ENCODE measurements at places on chromosomes 2 and 18. TPM values are rescaled to one million over a fixed set of nuclear protein-coding genes. Genes with fewer than 3 reads are reported as not detected.
A peak's percentile ranks its signal among the peaks of the same experiment; 100 is the strongest.

Gene RNF125
- total RNA-seq: 9.9 TPM

GRCh38 chr2:138036522-138036921 lies 72.2 kb downstream of the HNMT start:
- no peak for DNase-seq

DNA sequence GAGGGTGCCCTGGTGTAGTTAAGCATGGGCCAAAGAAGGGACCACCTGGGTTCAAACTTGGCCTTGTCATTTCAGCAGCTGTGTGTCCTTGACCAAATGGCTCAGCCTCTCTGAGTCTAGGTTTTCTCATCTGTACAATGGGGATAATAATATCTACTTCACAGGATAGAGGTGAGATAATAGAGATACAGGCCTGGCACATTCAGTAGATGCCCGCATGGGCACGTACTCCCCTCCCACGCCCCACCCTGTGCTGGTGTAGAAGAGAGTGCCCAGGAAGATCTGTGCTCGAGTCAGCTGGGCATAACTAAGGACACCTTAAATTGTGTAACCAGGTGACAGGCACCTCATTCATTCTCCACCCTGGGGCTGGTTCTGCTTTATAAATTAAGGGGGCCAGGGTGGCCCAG lies 8.4 kb upstream of the TMEM185B start:
- DNase-seq: no peak

GRCh38 chr2:55107436-55107835 lies 57.2 kb upstream of the RTN4 start:
- no peak for DNase-seq

DNA sequence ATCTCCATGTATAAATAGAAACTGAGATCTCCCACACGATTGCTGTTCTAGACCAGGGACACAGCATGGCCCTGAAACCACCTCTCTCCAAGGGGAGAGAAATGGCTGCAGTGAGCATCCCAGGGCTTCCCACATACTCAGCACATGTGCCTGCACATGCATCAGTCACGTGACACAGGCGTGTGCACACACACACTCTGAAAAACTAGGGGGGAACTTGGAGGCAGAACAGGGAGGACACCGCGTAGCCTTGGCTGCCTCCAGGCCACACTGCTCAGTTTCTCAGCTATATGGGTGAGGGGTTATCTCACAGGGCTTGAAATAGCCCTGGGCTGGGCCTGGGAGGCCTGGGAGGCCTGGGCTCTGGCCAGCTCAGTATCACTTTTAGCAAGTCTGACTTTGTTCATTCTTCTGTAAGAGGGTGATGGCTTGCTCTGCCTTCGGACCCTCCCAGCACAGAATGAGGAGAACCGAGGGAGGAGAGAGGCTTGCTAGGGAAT lies 66.9 kb downstream of the EMX1 start:
- peak; percentile 77 for DNase-seq

Gene ARHGAP25
- not detected for total RNA-seq

DNA sequence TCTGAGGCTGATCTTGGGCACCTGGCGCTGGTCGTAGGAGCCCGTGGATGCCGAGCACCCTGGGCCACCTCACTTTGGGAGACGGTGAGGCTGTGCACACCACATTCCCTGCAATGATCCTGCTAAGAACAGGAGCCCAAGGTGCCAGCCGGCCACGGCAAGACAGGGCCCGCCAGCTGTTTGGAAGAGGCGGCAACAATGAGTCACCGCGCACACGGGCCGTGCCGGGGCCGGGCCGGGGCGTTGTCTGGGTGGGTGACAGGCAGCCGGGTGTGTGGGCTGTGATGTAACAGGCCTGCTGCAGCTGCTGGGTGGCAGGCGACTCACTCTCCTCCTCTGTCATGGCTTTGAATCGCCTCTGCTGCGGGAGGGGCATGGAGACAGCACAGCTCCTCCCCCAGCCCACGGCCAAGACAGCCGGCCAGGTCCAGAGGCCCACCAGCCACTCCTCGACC lies 49.7 kb upstream of the ODC1 start:
- DNase-seq: peak; percentile 94

- DNase-seq: no peak
These were observed 28.9 kb downstream of the RPL31 start for GRCh38 chr2:101030866-101031554.

Gene MC5R
- total RNA-seq: not detected

DNA sequence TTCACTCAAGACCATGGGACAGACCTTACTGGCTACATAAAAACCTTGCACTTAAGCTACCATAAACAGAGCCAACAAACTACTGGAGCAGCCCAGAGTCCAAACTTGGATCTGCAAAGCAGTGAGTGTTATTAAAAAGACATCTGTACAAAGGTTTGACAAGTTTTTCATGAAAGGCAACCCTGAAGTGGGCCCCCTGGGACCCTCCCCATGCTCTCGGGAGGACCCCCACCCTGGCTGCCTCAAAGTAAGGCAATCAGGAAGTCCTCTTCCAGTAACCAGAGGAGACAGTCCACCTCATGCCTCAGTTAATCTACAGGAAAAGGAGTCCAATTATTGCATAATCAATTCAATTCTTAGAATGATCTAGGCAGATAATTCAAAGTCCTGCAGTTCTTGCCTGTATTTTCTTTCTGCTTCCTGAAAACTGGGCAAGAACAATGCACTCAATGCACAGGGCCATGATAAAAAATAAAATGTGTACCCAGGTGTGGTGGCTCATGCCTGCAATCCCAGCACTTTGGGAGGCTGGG lies 69.7 kb downstream of the TBC1D8 start:
- no peak for DNase-seq

Gene MARCHF4
- total RNA-seq: not detected

Gene PAIP2B
- total RNA-seq: 4.9 TPM

- no peak for DNase-seq
These were observed 166.3 kb downstream of the MYCN start for GRCh38 chr2:16106619-16107018.

DNA sequence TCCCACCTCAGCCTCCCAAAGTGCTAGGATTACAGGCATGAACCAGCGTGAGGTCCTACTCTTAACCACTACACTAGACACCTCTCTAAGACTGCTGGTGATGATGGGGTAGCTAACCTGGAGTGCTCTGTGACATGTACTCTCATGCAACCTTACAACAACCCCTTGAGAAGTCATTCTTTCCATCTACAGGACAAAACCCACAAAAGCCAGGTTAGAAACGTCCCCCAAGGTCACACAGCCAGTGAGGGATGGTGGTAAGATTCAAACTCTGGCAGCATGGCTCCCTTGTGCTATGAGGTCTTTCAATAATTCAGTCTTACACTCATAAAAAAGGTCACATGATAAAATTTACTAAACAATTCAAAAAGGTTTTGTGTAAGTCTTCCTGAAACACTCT lies 94.8 kb upstream of the SERTAD2 start:
- no peak for DNase-seq

DNA sequence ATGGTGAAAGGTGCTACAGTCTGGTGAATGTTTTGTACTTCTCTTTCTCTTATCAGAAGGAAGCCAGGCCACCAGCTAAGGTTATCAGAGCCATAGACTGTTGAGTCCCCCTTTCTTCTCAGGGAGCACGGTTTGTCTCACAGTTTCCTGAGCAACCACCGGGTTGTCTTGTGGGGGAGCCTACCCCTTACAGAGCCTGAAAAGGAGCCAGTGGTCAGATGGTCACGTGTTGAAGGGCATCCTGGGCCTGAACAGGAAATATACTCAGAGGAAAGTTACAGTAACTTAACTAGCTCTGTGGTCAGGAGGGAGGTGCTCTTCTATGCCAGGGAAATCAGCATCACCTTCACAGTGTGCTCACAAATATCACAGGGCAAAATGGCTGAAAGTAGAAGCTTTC lies 11.6 kb downstream of the CD28 start:
- DNase-seq: no peak

DNA sequence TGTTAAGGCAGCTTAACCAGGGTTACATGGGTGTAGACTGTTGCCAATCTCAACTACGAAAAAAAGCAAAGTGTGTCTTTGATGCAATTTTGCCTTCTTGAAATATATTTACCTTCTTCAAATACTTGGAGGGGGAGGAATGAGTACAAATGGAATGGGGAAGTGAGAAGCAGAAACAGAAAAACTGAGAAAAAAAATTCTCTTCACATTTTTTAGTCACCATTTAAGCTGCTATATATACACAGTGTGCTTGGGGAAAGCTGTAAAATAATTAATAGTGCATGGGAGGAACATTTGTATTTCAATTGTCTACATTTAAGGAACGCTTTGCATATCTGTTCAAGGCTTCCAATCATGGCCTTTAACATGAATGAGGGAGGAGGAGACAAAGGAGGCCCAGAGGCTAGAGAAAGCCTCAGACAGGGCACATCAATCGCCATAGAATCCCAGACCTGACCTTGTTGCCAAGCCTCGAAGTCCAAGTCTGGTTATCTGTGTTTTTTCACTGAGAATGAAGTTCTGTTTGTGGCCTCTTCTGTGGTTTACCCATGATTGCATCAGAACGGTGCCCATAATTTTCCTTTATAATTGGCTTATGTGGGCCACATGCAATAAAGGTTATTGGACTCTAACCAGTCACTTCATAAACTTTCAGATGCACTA lies 158.6 kb downstream of the PIK3C3 start:
- peak; percentile 5 for DNase-seq

Measured in stomach (tissue), 19 donors.